Subcutaneous preadipocyte (primary cell): ENCODE measurements at places on chromosomes 16 and 17. TPM values are rescaled to one million over a fixed set of nuclear protein-coding genes. Genes with fewer than 3 reads are reported as not detected.

The NLRC3 gene
- not detected in 2 replicates for total RNA-seq

The MMP28 gene
- 0.37 and 0.39 TPM in 2 replicates for total RNA-seq

The TEKT1 gene
- not detected in 2 replicates for total RNA-seq

The ACACA gene
- total RNA-seq = 66.5 and 88.0 TPM in 2 replicates

The ICAM2 gene
- 15.1 and 33.0 TPM in 2 replicates for total RNA-seq
